Activated CD8-positive, alpha-beta memory T cell treated with anti-CD3 and anti-CD28 coated beads for 1 hour (primary cell): ENCODE measurements at places on chromosomes 16 and 17.
A peak's percentile ranks its signal among the peaks of the same experiment; 100 is the strongest.

- no peak for DNase-seq
Observed at GRCh38 chr16:71629278-71630016, 3.5 kb downstream of the MARVELD3 start.

GRCh38 chr17:53749178-53749577 lies 73.5 kb upstream of the KIF2B start:
- DNase-seq, result no peak

- DNase-seq, result no peak
Observed at GRCh38 chr17:41617698-41618097, 5.1 kb upstream of the KRT16 start.

- DNase-seq, result no peak
Observed at GRCh38 chr16:17951378-17951777, 385.2 kb downstream of the NPIPA8 start.

DNA sequence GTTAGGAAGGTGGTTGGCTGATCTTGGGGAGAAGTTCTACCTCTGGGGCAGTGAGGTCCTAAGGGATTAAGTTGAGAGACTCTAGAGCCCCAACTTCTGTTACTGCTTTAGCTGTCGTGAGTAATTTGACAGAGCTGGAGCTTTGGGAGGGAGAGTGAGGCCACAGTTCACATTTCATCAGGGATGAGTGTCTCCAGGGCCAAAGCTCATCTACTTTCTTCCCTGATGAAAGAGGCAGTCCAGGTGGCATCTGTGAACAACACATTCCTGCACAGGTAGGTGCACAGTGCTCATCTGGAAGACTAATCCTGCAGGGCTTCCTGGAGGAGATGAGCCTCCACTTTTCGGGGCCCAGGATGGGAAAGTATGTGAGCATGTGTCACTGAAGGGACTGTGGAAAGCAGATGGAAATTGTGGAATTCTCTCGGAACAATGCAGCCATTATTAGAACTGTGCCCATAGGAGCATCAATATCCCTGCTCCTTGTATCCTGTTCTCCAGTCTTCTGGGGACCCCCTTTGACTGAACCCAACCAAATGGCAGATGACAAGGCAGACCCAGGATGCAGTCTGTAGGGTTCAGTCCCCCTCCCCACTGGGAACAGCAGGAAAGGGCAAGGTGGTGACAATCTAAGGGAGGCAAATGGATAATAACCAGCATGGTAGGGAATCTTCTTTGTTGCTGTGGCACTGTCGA lies 9.0 kb downstream of the DYNLL2 start:
- no peak for DNase-seq

DNA sequence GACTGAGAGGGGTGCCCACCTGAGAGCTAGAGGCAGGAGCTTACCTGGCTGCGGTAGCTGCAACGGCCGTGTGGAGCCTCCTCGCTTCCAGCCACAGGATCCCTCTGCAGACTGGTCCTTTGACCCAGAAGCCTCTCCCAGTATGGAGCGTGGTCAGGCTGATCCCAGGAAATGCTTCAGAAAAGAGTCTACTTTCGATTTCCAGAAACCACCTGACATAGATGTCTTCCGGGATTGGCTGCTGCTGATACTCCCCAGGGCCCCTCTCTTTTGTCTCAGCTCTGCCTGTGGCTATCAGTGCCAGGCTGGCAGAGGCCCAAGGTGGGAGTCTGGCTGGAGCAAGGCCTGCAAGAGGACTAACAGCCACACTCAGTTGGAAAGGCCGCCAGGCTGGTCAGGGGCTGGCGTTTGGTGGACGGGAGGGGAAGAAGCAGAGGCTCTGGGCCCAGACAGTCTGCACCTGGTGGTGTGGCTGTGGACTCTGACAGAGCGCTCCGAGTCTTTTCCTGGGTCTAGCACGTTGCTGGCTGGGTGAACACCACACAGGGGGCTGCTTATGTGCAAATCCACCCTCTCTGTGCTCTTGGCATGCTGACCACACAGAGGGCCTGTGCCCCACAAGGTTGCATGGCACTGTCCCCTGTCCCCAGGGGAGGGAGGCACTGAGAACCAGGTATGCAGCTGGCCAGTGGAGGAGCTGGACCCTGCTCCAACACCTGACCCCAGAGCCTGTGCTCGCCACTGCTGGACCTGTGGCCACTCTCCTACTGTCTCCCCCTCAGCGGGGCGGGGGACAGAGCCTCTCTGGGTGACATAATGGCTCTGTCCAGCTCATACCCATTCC lies at the start of gene LGALS3BP:
Gene LGALS3BP, minus strand, starts transcription at position 144 of the 844 bp plus-strand sequence. CDS start 2,732 bp downstream, outside the sequence.
- DNase-seq, result no peak

DNA sequence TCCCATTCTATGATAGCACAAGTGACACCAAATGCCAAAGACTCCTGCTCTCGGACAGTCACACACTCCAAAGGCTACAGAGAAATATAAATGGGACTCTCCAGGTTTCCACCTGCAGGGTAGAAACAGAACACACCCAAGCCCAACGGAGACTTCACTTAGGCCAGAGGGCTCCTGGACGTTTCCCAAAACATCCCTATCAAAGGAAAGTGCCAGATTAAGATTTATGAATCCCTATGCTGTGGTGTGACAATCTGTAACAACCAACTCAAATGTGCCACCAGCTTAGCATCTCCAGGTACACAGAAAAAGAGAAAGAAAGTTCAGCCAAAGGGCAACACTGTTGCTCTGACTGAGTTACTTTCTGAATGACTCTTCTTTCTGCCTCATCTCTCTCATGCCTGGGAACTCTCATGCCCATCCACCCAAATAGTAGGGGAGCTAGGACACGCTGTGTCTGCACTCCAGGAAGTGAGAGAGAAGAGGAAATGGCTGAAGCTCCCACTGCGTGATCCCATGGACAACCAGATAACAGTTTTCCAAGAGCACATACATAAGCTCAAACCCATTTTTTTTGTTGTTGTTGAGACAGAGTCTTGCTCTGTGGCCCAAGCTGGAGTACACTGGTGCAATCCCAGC lies 49.7 kb downstream of the SMG6 start:
- no peak for DNase-seq

- no peak for DNase-seq
Observed at GRCh38 chr17:79897243-79898063, 58.2 kb upstream of the CBX4 start.

DNA sequence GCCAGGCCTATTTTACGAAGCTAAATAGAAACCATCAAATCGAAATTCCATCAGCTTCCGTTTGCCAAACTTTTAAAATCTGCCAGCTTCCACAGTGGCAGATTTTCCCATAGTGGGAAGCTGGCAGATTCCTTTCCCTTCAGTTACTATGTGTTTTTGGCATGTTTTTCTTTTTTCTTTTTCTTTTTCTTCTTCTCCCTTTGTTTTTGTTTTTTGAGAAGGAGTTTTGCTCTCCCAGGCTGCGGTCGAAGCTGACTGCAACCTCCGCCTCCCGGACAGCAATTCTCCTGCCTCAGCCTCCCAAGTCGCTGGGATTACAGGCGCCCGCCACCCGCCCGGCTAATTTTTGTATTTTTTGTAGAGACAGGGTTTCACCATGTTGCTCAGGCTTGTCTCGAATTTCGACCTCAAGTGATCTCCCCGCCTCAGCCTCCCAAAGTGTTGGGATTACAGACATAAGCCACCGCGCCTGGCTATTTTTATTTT lies 684 bp upstream of the CWC25 start:
- DNase-seq, result no peak

DNA sequence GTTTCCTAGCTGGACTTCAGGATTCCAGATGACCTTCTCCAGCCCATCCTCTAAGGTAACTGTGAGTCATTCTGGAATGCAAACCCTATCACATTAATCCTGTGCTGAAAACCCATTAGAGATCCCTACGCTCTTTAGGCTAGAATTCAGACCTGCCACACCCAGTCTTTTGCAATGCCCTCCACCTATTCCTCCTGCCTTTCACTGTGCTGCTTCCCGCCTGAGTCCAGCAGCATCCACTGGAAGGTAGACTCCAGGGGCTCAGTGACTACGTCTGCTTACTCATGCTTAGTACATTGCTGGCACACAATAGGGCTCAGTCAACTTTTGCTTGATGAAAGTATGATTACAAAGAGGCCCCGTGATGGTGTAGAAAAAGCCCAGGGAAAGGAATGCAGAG lies 121.1 kb downstream of the SPACA3 start:
- no peak for DNase-seq

GRCh38 chr17:42378959-42379594 lies 9.2 kb downstream of the STAT3 start:
- no peak for DNase-seq

DNA sequence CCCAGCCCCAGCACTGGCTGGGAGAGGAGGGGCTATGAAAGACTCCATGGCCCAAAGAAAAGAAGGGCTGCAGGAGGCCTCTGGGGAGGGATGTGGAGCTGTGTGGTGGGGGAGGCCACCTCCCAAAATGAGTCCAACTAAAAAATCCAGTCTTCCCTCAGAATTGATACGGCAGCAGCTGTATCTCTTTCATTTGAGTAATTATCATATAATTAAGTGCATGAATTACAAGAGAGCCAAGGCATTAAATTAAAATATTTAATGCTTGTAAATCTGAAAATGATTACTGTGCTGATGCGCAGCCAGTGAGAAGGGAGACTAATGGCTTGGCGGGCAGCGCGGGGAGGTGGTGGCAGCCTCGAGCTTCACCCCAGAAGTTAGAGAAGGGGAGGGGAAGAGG lies 192.8 kb downstream of the C16orf78 start:
- no peak for DNase-seq

GRCh38 chr17:19343256-19343630 lies 19.3 kb downstream of the B9D1 start:
- no peak for DNase-seq

DNA sequence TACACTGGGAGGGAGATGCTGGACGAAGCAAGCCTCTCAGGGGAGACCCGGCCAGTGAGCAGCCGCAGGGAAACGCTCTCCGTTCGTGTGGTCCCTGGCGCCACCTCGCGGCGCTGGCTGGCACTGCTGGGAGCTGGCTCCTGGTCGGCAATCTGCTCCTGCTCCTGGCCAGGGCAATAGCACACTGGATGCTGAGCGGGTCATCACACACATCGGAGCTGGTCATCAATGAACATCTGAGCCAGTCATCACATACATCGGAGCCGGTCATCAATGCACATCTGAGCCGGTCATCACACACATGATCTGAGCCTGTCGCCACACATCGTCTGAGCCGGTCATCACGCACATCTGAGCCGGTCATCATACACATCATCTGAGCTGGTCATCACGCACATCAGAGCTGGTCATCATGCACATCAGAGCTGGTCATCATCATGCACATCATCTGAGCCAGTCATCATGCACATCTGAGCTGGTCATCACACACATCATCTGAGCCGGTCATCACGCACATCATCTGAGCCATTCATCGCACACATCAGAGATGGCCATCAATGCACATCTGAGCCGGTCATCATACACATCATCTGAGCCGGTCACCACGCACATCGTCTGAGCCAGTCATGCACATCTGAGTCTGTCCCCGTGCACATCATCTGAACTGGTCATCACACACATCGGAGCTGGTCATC lies 217.3 kb downstream of the RBFOX3 start:
- DNase-seq, result peak; percentile 43

DNA sequence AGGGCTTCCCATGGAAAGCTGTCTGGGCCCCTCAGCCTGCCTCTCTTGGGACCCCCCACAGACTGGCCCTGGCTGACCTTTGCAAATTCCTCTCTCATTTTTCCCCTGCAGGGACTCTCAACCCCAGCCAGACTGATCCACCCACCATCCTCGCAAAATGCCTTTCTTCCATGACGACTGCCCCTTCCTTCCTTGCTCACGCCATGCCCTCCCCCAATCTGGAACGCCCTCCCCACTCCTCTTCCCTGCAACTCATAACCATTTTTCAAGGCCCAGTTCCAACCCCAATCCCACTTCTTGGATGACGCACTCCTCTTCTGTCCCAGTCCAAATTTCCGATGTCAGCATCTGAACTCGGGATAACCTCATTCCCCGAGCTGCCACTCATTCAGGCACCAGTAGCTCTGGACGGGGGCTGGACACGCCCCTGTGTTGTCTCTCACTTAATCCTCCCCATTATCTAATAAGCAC lies 1.3 kb upstream of the DNAI2 start:
- no peak for DNase-seq

- no peak for DNase-seq
Observed at GRCh38 chr17:63042256-63042812, 76.3 kb downstream of the TANC2 start.

- DNase-seq, result no peak
Observed at GRCh38 chr17:77602883-77603640, 355.4 kb upstream of the TNRC6C start.

DNA sequence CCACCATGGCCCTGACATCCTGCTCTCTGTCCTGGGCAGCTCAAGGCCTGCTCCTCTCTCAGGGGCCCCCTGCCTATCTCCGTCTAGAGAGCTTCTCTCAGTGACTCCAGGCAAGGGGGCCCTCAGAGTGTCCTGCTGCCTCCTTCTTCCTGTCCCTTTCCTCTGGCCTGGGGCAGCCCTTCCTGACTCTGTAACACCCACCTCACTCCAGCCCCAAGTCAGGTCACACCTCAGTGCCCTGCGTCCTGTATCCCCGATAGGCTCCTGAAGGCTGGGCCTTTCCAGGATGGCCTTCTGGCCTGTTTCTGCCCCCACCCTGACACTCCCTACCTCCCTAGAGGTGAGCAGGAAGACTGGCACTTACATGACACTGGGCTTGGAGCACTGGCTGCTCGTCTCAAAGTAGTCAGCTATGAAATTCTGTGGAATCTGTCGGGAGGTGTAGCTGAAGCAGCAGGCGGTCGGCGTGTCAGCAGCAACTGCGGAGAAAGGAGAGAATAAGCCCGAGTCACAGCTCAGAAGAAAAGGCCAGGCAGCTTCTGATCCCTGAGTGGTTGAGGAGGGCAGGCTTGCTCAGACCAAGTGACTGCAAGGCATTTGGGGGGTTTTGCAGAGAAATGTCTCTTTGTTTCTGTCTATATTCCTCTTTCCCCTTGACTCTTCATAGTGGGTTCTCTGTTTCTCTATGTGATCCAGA lies 976 bp downstream of the CCL3L1 start:
- DNase-seq, result no peak

- no peak for DNase-seq
Observed at GRCh38 chr17:77527836-77528505, 387.2 kb downstream of the SEC14L1 start.

GRCh38 chr17:40538019-40538935 lies 27.0 kb downstream of the CCR7 start:
- no peak for DNase-seq

DNA sequence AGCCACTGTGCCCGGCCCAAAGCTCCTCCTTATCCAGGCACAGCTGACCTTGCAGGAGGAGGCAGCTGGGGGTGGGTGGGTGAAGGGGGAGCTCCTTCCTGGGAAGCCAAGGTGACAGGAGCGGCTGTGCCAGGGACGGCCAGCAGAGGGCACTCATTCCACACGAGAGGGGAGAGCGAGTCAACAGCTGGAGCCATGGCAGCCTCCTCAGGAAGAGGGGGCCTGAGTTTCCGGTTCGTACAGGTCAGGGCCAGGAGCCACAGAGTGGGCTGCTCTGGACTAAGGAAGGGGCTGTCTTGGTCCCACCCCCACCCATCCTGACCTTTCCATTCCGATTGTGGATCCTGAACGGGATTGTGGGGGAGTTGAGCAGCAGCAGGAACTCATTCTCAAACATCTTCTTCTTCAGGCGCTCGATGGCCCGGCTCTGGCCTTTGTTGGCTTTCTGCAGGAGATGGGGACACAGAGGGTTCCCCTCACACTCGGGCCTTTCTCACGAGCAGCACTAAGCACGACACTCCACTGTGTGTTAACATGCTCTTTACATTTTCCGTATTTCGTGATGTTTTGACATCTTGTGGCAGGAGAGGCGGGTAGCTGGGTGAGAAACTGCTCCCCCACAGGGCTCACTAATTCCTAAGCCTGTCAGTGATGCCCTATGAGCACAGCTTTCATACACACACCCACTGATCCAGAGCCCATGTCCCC lies 61.6 kb downstream of the TIMM22 start:
- no peak for DNase-seq
